ENCODE measurements at places on chromosomes 7 and 10.

DNA sequence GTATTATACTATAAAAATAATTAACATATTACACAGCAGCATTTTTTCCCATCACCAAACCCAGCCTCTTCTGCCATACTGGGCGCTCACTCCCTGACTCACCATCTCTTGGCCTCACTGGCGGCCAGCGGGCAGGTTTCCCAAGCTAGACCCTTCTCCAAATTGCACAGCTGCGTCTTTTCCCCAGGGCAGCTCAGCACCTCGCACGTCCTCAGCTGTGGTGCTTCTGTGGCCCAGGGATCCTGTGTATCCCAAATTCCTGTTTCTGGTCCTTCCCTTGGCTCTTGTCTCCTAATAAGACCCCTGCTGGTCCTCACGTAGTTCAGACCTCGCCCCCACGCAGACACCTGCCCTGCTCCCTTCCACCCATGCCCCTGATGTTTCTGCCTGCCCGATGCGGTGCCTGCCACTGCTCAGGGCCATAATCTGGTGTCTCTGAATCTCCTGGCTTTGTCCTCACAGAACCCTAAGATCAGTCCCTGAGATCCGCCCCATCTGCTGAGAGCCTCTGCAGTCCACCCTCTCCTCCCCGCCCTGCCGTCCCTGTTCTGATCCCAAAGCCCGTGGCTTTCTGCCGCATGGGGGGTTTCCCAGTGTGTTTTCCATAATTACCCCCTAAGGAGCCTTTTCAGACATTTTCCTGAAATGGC, 290.1 kb downstream of the TCERG1L start:
- no peak for DNase-seq

DNA sequence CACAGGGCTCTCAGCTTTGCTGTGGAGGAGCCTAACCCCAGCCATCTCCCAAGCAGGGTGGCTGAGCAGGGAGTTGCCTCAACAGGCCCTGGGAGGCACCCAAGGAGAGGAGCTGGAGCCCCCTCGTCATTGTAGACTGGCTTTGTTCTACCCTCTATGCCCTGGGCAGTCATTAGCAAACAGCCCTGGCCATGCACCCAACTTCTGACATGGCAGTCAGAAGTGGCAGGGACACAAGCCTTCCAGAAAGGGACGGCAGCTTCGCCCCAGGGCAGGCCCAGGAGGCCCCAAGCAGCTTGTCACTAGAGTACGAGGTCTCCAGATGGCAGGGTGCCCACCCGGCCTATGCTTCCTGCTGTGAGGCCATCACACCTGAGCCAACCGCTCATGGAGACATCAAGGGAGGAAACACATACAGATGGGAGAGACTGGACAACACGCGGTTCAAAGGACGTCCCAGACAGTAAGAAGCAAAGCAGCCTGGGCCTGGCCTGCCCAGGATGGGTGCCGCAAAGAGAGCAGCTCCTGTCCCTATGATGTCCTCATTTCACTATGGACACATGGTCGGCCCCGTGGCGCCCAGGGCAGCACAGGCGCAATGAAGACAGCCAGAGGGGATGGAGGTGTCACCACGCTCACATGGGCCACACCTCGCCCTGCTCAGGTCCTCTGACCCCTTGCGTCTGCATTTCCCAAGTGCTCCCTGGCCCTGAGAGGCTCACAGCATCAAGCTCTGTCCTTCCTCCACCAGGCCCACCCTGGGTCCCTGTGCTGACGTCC, 190.9 kb upstream of the CXCL12 start:
- DNase-seq = no peak

DNA sequence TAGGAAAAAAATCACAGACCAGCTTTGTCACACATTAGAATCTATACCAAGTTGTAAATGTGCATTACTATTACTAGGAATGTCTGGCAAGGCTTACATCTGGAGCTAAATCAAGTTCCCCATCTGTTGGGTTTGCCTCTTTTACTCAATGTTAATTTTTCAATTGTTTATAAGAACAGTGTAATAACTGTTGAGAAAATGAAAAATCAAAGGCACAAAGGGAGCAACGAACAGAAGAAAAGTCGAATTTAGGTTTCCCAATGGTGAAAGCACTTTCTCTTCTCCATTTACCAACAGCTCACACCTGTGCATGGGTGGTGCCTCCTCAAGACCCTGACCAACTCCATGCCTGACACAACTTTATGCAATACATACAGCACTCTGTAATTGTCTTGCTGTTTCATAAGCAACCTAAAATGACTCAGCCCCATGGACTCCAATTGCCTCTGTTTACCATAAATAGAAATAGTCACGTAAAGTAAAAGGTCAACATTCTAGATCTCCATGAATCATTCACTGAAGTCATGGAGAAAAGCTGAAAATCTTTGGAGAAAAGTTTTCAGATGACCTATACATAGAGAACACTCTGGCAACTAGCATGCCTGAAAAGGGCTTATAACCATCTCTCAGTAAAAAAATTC, 95.5 kb upstream of the KCNIP2 start:
- DNase-seq = peak; percentile 78

- no peak for DNase-seq
These were observed 2.0 kb upstream of the TBXAS1 start for GRCh38 chr7:139827042-139827441.

DNA sequence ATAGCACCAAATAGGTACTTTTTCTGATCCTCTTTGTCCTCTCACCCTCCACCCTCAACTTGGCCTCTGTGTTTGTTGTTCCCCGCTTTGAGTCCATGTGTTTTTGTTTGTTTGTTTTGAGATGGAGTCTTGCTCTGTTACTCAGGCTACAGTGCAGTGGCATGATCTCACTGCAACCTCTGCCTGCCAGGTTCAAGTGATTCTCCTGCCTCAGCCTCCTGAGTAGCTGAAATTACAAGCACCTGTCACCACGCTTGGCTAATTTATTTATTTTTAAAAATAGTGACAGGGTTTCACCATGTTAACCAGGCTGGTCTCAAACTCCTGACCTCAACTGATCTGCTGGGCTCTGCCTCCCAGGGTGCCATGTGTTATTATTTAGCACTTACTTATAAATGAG, 5.3 kb downstream of the ZNF273 start:
- no peak for DNase-seq

GRCh38 chr10:69007260-69007659, 18.7 kb downstream of the KIFBP start:
- no peak for DNase-seq

- no peak for DNase-seq
These were observed 1.3 kb downstream of the CUTC start for GRCh38 chr10:99733366-99733765.

DNA sequence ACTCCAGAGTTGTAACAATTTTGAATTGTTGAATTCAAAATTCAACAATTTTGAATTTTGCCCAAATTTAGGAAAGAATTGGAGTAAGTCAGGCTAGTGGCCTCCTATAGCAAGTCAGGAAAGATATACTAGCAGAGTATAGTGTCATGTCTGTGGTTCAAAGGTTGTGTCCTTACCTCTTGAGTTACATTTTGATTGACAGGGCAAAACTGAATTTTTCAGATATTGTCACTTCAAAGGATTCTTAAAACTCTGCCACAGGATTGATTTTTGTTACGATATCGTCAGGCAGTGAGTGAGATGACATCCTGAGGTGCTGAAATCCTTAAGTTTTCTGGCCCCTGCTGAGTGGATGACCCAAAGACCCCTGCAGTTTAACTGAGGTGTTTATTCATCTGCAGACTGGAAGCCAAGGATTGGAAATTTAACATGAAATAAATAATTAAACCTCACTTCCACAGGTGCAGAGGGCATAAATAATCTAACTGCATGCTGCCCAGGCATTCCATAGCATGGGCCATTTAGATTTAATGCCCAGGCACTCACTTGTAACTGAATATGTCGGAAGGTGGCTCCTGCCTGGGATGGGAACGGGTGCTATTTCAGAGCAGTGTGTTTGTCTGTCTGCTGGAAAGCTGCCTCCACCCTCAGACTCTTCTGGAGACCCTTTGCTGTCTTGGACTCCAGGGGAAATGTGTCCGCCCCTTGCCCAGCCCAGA, 50.8 kb downstream of the RBM20 start:
- DNase-seq = no peak

DNA sequence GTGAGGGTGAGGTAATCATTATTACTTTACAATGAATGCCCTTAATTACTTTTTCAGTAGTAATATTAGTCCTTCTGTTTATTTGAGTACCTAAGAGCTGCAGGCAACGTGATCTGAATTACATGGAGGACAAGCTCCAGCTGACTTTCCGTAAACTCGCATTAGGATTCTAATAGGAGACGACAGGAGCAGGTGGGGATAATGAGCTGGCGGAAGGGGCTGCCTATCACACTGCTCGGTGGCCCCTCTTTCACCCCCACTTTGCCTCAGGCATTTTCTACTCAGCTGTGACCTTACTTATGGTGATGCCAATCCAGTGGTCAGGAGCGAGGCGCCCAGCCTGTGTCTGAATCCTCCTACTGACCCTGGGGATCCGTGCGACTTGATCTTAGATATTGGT, at the start of gene C7orf33:
Gene C7orf33 (plus strand): TSS at position 296 of the 400 bp plus-strand sequence. CDS start 160 bp downstream, outside the sequence.
- DNase-seq = no peak

GRCh38 chr7:139124084-139124914, 14.8 kb upstream of the ZC3HAV1 start:
- DNase-seq = no peak

DNA sequence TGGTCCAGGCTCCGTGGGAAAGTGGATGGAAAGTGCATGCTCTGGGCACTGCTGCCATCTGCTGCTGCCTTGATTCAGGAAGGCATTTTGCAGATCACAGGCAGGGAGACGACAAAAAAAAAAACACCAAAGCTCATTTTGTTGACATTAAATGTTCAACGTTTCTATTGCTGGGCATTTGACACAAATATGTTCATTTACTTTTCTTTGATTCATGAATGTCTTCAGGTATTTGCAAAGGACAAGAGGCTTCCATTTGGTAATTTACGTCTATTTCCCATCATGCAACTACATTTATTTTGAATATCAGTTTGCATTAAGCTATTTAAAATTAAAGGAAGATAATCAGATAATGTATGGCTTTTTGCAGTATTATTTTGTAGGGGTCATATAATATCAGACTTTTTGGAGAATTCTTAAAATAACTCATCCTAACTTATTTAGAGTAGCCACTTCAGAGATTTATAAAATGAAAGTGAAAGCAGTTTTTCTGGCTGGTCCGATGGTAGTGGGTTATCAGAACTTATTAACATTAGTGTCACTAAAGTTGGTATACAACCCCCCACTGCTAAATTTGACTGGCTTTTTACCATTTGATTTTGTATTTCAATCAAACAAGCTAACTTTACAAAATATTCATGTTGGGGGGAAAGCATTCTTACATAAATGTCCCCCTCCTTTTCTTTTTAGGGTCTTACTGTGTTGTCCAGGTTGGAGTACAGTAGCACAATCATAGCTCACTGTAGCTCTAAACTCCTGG, 65.3 kb downstream of the PDIA4 start:
- no peak for DNase-seq

- no peak for DNase-seq
These were observed 39.9 kb upstream of the HECW1 start for GRCh38 chr7:43072530-43072929.

DNA sequence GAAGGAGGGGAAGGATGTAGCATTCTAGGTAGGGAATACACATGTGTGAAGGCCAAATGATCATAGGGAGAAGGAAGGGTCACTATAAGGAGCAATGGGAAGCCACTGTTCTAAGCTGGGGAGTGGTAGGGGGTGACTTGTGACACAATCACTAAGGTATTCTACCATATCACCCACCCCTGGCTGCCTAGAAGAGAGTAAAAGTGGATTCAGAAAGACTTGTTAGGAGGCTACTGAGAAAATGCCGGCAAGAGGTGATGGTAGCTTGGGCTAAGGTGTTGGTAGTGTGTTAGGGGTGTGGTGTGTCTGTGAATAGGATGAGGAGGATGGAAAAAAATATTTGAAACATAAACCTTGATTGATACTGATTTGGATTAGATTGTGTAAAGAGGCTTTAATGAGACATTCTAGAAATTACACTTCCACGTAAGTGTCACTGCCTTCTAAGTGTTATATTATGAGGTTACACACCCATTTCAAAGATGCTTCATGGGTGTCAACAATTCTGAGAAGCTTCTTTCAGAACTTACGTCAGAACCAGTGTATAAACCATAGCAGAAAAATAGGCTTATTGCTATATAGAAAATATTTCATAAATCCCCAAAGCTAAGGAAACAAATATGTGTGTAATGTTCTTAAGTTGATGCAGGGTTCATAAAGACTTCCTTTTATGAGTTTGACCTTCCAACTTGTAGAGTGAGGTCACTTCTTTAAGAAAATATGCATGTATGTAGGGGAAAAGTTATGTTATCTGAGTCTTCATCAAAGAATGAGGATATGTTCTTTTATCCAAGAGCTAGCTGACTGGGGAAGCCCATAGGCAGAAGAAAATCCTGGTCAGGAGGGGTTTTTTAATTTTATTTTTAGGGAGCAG, 5.6 kb upstream of the BPGM start:
- DNase-seq = no peak

GRCh38 chr10:110568055-110568735, 700 bp downstream of the SMC3 start:
- peak; percentile 5 for DNase-seq

- no peak for DNase-seq
These were observed 171.5 kb upstream of the NAMPT start for GRCh38 chr7:106456329-106456728.

- peak; percentile 53 for DNase-seq
These were observed 14.0 kb downstream of the LRGUK start for GRCh38 chr7:134140889-134141867.

- DNase-seq = no peak
These were observed 83.1 kb upstream of the LYZL1 start for GRCh38 chr10:29205787-29206186.

- no peak for DNase-seq
These were observed 1015.2 kb upstream of the PHF14 start for GRCh38 chr7:9958486-9958885.

DNA sequence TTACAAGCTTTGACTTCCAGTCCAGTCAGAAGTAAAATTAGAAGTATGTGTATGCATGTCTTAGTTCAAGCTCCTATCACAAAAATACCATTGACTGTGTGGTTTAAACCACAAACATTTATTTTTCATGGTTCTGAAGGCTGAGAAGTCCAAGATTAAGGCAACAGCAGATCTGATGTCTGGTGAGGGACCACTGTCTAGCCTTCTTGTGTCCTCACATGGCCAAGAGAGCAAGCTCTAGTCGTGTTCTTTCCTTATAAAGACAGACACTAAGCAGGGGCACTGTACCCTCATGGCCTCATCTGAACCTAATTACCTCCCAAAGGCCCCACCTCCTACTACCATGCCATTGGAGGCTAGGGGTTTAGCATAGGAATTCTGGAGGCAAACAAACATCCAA, 41.3 kb upstream of the ARL4A start:
- DNase-seq = no peak

DNA sequence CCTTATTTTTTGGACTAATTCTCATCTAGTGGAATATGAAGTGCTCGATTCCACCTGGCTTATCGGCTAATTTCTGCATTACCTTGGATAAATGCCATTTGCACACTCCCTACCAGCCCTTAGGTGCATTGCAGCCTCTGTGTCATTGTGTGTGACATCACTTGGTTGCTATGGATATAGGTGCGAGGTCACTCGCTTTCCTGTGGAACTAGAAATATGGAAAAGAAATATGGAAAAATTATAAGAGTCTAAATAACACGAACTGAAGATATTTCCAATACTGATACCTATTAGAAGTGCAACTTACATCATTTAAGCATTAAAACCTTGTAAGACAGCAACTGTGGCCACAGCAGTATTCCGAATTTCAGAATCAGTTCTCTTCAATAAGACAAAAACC, 2.0 kb downstream of the YWHAG start:
- DNase-seq = peak; percentile 52
